ENCODE measurements at places on chromosomes 3 and 15.

- DNase-seq, result no peak
Measured at GRCh38 chr3:52171514-52172261, 17.5 kb upstream of the POC1A start.

DNA sequence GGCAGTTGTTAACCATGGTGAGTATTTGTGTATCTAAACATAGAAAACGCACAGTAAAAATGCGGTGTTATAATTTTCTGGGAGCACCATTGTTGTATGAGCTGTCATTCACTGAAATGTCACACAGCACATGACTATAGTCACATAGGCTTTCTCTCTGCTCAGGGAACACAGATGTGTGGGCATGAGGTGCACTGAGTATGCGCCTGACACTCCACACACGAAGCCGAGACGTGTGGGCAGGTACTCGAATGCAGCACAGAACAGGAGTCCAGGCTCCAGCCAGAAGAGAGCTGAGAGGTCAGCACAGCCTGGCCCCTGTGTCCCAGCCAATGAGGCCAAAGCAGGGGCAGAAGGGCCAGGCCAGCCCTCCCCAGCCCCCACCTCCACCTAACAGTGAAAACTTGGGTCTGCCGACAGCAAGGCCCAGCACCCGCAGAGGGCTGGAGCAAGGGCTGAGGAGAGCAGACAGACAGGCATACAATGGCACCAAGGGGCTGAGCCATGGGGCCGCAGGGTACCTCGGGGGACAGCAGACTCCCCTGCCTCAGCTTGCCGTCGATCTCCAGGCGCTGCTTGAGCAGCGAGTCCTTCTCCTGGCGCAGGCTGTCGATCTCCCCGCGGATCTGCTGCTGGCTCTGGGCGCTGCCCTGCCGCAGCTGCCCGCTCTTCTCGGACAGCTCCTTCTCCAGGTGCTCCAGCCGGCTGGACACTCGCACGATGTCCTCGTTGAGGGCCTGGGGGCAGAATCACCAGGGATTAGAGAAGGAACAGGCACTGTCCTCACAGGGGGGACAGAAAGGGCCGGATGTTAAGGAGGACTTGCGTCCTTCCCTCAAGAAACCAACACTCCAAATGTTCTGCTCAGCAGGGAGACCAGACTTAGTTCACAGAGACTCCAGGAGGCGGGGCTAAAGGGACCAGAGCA is 24.0 kb downstream of the KIF7 start:
- DNase-seq, result no peak

- DNase-seq, result no peak
Measured at GRCh38 chr3:10370429-10370828, 49.5 kb upstream of the SEC13 start.

- no peak for DNase-seq
Measured at GRCh38 chr3:169998668-169999131, 32.1 kb downstream of the SEC62 start.

DNA sequence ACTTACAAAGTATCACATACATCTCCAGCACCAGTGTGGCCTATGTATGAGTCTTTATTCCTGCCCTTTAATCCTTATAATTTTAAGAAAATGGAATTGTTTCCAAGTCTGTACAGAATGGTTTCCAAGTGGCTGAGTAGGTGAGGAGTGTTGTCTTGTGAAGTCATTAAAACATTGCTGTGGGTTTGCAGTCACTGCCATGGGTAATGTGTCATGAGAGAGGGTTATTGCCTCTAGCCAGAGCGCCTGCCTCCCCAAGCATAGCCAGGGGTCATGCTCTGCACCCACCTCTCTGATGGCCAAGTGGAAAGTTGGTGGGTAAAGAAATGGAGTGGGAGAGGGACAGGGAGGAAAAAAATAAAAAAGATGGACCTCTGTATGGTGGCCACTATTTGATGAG is 25.3 kb downstream of the TRAK1 start:
- no peak for DNase-seq

- no peak for DNase-seq
Measured at GRCh38 chr15:57640930-57641682, 49.4 kb downstream of the MYZAP start.

DNA sequence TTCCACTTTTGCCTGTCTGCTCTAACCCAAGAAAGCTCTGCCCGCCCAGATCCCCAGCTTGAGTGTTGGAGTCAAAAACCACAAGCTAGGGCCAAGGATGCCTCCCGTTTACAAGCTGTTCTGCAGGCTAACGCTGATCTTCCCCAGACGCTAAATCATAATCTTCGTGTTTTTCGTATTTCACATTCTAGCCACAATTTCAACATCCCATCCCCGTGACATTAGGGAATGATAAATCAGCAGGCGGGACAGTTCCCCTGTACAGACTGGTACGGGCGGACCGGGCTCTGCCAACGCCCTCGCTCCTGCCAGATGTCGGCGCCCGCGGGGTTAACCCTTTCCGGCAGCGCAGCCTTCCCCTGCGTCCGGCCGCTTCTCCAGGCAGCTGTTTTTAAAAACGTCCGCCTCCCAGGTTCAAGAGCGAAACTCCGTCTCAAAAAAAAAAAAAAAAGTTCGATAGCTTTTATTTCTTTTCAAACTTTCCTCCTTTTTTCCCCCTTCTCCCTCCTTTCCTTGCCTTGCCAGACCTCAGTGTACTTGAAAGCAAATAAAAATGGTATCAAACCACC is 81.0 kb upstream of the BNC1 start:
- DNase-seq, result no peak

DNA sequence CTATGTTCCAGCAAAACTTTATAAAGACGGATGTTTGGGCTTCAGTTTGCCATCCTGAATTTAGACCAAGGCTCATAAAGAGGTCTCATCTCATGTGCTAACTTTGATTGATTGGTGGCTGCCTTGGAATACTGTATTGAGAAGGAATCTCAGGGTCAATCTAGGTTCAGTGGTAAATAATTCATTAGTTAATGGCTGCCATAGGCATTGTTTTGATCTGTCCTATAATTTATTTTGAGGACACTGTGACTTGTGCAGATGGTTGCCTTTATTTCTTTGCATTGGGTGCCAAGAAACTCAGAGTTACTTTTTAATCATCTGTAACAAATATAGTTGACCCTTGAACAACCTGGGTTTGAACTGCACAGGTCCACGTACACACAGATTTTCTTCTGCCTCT is 159.8 kb downstream of the B3GALNT1 start:
- DNase-seq, result no peak

- no peak for DNase-seq
Measured at GRCh38 chr3:49495023-49495422, 25.0 kb downstream of the DAG1 start.

- DNase-seq, result no peak
Measured at GRCh38 chr3:124587053-124587408, 143.2 kb upstream of the UMPS start.

DNA sequence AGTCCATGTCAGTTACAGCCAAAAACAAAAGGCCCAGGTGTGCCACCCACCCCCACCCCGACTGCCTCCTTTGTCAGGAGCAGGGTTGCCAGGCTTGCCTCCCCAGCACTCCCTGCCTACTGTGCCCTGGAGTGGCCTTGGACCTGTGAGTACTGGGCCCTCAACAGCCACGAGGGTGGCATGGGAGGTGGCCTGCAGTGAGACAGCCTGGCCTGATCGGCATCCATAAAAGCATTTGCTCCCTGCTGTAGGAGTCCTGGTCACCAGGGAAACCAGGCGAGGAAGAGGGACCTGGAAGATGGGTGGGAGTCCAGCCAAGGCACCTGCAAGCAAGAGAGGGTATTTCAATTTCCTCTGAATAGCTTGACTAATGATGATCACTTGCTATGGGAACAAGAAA is 56.4 kb upstream of the KCNMB2 start:
- DNase-seq, result no peak

- DNase-seq, result no peak
Measured at GRCh38 chr3:55880357-55880756, 393.3 kb upstream of the WNT5A start.

DNA sequence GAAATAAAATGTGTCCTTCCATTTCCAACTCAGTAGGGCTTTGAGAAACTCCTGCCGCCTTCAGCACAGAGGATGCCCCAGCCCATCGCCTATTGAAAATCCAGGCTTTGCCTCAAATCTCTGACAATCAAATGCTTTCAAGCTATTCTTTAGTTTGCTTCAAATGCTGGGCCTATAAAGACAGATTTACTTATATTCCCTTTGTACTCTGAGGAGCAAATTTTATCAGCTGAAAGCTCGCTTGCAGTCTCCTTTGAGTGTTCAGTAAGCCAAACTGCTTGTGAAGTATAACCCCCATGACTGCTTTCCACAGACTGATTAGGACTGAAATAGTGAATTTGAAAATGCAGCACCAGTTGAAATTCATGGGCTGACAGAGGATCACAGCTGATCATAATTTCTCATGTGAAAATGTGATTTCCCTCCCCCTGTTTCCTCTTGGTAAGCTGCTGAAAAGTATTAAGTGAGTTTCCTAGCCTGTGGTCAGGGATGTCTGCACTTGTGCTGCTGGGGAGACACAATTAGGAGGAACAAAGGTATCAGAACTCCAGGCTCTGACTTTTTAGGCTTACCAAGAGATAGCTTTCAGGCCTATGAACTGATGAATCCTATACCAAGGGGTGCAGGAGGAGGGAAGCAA is 563.4 kb upstream of the TGFBR2 start:
- DNase-seq, result no peak

GRCh38 chr15:48967336-48967735 is 3.6 kb upstream of the SHC4 start:
- no peak for DNase-seq

- DNase-seq, result no peak
Measured at GRCh38 chr3:3919316-3919715, 120.1 kb downstream of the LRRN1 start.

DNA sequence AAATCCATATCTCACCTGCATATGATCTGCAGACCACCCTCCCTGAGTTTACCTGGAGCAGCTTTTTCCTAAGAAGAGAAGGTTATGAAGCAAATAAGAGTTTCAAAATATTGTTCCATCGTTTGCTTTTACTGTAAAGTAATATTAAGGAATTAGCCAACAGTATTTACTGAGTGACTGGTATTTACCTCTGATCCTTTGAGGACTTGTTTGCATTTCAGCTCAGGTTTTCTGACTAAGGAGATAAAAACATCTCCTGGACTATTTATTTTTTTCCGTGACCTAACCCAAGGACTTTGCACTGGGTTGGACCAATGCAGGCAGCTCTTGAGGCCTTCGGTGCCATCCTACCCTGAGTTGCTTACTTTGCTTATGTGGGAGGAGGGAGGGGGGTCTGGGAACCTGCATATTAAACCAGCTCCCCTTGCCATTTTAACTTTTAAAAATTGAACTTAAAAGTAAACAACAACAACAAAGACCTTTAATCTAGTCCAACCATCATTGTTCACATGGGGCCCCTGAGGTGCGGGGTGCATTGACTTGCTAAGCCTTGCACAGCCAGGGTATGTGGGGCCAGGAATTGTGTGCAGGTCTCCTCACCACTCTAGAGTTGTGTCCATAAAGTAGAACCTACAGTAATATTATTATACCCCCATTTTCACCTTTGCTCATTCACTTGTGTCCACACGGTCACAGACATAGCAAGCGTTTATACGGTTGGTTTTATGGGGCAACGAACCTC is 39.3 kb downstream of the TRAK1 start:
- DNase-seq, result no peak

DNA sequence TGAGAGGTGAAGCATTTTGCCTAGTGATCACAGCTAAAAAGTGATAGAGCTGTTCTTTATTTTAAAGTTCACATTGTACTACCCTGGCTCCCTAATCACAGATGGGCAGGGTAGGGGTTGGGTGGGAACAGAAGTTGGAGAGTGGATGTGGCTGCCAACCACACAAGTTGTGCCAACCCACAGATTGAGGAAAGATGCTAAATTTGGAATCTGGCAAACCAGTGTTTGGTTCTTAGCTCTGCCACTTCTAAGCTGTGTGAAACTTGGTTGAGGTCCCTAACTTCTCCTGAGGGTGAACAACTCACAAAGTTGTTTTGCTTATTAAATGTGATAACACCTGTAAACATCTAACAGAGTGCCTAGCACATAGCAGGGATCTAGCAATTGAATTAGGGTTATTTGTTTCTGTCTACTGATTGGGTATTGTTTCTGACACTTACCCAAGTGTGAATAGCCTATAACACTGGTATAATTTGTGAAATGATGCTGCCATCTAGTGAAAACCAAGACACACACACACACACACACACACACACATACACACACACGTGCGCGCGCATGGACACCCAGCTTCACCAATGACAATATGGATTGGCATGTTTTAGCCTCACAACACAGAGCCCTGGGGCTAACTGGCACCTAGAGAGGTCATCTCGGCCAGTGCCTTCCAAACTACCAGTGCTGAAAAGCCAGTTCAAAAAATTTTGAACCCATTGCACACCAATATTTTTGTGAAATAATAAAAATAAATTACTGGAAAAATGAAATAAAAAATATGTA is 25.3 kb downstream of the ADGRG7 start:
- no peak for DNase-seq

- DNase-seq, result no peak
Measured at GRCh38 chr3:94607778-94608177, 544.9 kb downstream of the NSUN3 start.
